ENCODE measurements at places on chromosomes 16 and 17. TPM values are rescaled to one million over a fixed set of nuclear protein-coding genes. Genes with fewer than 3 reads are reported as not detected.

- no peak for DNase-seq
Measured at GRCh38 chr17:74480290-74480689, 13.9 kb downstream of the CD300A start.

DNA sequence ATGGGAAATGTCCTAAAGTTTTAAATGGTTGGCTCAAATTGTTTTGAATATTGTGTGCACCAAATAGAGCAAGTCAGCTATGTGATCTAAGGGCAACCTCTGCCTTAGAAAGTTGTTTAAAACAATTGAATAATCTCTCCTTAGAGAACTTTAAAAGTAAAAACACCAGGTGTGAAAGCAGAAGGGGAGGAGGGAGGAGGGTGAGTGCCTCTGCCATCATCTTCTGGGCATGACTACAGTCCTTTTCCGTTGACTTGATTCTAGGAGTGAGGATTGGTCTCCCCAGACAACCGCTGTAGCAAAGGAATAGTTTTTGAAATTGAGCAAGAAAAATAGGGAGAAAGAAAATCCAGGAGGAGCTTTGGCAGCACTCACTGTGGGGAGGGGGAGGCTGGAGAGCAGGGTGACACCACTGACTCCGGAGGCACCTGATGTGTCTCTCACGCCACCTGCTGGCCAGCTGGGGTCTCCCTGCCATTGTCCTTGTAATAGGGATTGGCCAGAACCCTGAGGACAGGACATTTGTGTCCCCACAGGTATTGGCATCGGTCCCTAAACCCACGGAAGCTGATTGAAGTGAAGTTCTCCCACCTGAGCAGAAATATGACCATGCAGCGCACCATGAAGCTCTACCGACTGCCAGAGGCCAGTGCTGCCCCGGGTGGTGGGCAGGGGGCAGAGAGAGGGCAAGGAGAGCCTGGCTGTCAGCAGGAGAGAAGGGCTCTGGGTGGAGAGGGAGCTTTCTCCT lies 33.3 kb downstream of the PLCD3 start:
- DNase-seq, result peak; percentile 93

- DNase-seq, result no peak
Measured at GRCh38 chr17:49996121-49996494, 1.1 kb upstream of the DLX3 start.

DNA sequence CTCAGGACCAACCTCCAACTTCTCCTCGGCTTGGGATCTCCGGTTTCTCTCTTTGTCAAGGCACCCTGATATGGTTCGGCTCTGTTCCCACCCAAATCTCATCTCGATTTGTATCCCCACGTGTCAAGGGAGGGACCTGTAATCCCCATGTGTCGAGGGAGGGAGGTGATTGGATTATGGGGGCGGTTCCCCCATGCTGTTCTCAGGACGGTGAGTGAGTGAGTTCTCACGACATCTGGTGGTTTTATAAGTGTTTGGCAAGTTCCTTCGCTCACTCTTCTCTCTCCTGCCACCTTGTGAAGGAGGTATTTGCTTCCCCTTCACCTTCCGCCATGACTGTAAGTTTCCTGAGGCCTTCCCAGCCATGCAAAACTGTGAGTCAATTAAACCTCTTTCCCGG lies 117.9 kb downstream of the SEC14L1 start:
- no peak for DNase-seq

DNA sequence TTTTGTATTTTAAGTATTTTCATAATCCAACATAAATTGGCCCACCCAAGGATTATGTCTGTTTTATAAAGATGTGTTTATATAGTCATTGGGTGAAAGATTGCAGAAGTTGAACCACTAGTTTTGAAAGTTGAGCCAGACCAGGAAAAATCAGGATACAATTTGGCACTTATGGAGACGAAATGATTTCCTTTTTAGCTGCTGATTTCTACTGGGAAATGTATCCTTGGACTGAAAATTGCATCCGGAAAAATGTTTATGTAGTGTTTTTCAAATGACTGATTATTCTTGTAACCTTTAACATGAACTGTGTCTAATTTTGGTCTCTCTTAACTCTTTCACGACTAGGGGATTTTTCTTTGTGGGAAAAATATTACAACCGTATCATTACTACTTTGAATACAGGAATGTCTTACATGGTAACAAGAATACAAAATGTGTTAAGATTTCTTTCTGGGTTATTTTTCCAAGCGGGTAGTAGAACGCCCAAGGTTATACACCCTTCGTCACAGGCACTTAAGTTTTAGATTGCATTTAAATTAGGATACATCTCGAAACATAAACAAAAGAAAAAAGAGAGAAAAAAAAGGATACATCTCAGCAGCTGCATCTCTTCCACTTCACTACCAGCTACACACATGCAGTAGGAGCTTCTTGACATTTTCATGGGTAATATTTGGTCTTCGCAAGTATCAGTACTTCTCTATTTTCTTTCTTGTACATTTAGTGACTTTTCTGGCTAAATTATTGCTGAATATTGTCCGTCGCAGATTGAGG lies 273.0 kb upstream of the TBX2 start:
- DNase-seq, result peak; percentile 49

DNA sequence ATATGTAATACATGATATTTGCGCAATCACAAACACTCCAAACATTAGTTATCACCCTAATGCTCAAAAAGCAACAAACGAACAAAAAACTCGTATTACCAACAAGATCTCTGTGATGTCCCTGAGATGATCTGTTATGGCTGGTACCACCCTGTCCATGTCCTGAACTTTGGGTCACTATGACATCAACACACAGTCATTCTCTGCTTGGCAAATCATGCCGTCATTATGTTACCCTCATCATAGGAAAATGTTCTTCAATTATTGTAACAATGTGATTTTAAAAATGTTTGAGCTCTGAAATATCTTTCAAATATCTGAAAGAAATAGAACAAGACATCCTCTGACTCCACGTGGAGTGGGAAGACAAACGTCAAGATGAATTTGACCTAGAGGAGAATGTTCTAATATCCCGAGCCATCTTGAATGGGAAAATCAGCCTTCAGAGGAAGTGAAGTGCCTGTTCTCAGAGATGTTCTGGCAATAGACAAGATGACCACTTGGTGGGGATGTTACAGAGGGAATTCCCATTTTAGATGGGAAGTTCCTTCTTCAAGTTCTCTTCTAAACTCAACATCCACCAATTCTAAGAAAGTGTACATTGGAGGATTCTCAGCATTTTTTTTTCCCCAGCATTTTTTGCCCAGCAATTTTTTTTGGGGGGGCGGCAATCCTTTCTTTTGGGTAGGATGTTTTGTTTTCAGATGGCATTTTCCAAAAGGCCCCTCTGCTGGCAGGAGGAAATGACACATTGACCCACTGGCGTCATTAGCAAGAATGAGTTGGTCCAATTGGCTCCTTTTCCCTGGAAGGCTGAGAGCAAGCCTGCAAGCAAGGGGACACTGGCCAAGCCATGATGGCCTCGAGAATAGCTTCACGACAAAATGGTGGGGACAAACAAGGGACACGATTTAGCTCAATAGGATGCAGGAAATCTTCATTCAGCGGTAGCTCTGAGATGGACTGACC lies 3.7 kb upstream of the HSD17B2 start:
- DNase-seq, result no peak

DNA sequence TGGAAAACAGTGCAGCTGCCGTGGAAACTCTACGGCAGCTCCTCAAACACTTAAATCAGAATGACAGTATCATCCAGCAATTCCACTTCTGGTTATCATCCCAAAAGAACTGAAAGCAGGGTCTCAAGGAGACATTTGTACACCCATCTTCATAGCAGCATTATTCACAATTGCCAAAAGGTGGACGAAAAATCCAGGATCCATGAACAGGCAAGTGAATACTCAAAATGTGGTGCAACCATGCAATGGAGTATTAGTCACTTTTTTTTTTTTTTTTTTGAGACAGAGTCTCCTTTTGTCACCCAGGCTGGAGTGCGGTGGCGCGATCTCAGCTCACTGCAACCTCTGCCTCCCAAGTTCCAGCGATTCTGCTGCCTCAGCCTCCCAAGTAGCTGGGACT lies 10.6 kb upstream of the AATK start:
- no peak for DNase-seq

DNA sequence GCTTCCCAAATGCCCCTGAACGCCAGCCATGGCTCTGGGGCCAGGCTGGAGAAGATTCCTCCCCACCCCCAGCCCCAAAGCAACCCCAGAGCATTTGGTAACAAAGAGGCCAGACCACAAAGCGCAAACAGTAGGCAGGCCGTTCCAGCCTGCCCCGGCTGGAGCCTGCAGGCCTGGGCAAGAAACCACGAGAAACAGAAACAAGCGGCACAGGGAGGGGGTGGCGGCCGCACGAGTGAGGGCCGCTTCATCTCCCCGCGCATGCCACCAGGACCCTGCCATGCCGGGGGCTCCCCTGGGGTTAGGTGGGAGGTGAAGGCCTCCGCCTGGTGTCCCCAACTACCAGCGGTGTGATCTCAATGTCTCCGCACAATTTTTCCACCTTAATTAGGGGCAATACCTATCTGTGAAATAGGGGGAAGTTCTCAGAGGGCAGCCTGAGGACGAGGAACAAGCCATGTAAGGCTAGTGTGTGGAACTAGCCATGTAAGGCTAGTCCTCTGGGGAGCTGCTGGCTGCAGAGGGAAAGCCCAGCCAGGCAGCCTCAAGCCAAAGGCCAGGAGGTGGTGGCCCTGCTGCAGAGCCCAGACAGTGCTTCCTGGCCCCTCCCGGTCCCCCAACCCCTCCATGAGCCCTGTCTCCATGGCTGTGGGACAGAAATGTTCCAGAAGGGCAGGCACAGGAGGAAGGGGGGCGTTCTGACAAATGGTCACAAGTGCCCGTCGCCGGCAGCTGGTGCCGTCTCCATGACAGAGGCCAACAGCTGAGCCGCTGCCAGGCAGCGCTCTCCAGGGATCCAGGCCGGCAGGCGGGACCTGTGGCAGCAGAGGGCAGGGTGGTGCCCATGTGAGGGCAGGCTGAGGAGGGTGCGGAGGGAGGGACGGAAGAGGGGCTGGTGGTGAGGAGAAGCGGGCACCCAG lies 14.5 kb upstream of the MTSS2 start:
- no peak for DNase-seq

GRCh38 chr16:17509194-17509593 lies 38.4 kb upstream of the XYLT1 start:
- DNase-seq, result no peak

DNA sequence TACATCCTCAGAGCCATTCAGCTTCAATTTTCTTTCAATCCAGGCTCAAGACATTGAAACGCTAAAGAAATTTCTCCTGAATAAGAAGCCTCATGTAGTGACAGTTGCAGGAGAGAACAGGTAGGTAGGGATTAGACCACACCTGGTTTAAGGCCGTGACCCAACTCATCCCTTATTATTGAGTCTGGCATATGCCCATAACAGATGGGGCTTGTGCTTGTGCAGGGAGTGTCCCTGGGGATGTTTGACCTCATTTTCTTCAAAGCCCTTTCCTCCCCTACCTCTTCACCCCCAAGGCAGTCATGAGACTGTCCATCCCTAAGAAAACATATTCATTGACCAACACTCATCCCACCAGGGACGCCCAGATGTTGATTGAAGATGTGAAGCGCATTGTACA lies 24.3 kb downstream of the SUPT6H start:
- DNase-seq, result no peak

- no peak for DNase-seq
Measured at GRCh38 chr16:84957192-84957591, 54.1 kb downstream of the ZDHHC7 start.

GRCh38 chr17:74959826-74960515 lies 12.6 kb downstream of the HID1 start:
- DNase-seq, result no peak

DNA sequence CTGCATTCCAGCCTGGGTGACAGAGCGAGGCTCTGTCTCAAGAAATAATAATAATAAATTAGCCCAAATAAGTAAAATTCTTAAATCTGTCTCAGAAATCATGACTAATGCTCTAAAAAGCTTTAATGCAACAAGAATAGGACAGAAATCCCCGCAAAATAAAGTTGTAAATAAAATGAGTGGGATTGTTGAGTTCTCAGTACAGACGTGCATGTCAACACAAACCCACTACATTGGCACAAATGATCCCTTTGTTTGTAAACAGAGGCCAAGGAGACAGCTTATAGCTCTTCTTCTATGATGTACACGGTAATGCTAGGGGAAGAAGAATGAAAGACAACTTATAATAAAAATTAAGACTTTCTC lies 6.0 kb downstream of the STAT5B start:
- DNase-seq, result no peak

DNA sequence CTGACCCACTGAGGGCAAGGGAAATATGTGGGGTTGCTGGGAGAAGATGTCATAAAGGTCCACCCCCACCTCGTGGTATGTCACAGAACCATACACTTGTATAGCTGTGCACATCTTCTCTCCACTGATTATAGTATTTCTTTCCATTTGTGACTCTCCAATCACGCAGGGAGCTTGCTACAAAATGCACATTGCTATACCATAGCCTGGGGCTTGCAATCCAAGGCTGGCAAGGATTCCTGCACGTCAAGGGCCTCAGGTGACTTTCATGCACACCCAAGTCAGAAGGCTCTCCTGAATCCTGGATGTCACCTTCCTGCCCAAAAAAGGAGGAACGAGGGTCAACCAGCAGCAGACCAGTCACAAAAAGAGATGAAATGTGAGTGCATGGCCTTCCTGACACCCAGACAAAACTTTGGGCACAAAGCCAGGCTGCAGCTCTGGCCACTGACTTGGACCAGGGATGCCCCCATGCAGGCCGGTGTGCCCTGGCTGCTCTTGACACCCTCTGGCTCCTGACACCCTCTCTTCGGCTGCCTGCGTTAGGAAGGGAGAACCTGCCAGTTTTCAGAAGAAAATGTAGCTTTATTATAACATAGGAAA lies 12.1 kb downstream of the TBC1D26 start:
- no peak for DNase-seq

DNA sequence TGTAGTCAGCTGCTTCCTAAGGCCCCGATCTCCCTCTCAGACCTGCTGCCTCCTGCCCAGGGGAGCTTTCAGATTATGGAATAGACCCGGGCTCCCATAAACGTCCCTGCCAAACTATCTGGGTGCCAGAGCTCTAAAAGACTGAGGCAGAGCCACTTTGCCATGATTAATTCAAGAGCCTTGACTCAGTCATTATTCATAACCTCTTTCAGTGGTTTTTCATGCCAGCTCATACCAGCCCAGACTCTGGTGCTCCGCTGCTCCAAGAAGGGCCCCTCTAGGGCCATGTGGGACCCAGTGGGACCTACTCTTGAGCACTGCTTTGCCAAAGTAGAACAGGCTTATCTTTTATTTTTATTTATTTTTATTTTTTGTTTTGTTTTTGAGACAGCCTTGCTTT lies 23.9 kb downstream of the DNAI2 start:
- no peak for DNase-seq

DNA sequence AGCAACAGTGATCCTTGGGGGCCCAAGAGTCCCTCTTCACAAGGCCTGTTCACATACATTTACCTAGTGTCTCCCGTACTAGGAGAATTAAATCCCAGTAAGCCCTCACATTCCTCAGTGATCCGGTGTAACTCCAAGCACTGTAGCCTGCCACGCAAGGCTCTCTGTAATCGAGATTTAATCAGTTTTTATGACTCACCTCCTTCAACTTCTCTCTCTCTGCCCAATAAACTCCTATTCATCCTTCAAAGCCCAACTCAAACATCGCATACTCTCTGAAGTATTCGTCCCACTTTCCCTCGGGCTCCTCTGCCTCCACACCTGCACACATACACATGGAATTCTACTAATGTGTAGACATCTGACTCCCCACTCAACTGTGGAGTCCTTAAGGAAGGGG lies 141.8 kb downstream of the CMIP start:
- DNase-seq, result no peak

- DNase-seq, result no peak
Measured at GRCh38 chr16:17643935-17644334, 173.2 kb upstream of the XYLT1 start.

GRCh38 chr16:31428279-31428597 lies at the start of gene COX6A2:
Gene COX6A2 (minus strand): TSS chr16:31428360. CDS start chr16:31428325, 35 bp downstream.
- DNase-seq, result no peak

The KRT9 gene
- total RNA-seq, result not detected

The SLC5A11 gene
- not detected for total RNA-seq

The CLEC3A gene
- total RNA-seq, result not detected

Measured in stomach (tissue), 19 donors.